Vein endothelial cell (primary cell): ENCODE measurements at places on chromosomes 3 and 15. TPM values are rescaled to one million over a fixed set of nuclear protein-coding genes. Genes with fewer than 3 reads are reported as not detected.

The ATP2C1 gene
- 58.5 and 63.0 TPM in 2 replicates for total RNA-seq

The TMEM42 gene
- 5.7 and 11.1 TPM in 2 replicates for total RNA-seq

The SLC28A1 gene
- not detected in 2 replicates for total RNA-seq

The OTOL1 gene
- total RNA-seq: not detected in 2 replicates

The MYL3 gene
- total RNA-seq: not detected in 2 replicates

The RGMA gene
- total RNA-seq: 0.10 TPM in 1 of 2 replicates, not detected in the other

The ISL2 gene
- total RNA-seq: 0.10 and 0.33 TPM in 2 replicates

The IVD gene
- total RNA-seq: 32.3 and 36.9 TPM in 2 replicates

The HYAL1 gene
- total RNA-seq: 2.8 and 3.9 TPM in 2 replicates

The CA12 gene
- total RNA-seq: 0.98 and 1.2 TPM in 2 replicates

The POLR2M gene
- total RNA-seq: 73.4 and 291 TPM in 2 replicates

The GORASP1 gene
- total RNA-seq: 65.7 and 66.9 TPM in 2 replicates

The FAM107A gene
- 7.5 and 16.0 TPM in 2 replicates for total RNA-seq

The VIPR1 gene
- 0.96 and 2.0 TPM in 2 replicates for total RNA-seq

The WDR93 gene
- total RNA-seq: 0.10 TPM in 1 of 2 replicates, not detected in the other

The NOX5 gene
- total RNA-seq: 0.33 TPM in 1 of 2 replicates, not detected in the other

The ESYT3 gene
- total RNA-seq: not detected in 2 replicates

The MYZAP gene
- 12.7 and 14.4 TPM in 2 replicates for total RNA-seq

The CORO2B gene
- total RNA-seq: 4.2 and 4.6 TPM in 2 replicates

The GOLGA8N gene
- 1.3 and 1.8 TPM in 2 replicates for total RNA-seq

The HTR3E gene
- total RNA-seq: not detected in 2 replicates

The HAUS2 gene
- 27.8 and 42.8 TPM in 2 replicates for total RNA-seq

The LMAN1L gene
- not detected in 2 replicates for total RNA-seq

The SERPINI2 gene
- not detected in 2 replicates for total RNA-seq

The ZNF717 gene
- 9.1 and 9.6 TPM in 2 replicates for total RNA-seq
